ENCODE measurements at places on chromosomes 12 and 14.
A peak's percentile ranks its signal among the peaks of the same experiment; 100 is the strongest.

GRCh38 chr12:25977047-25977446, 18.6 kb downstream of the RASSF8 start:
- DNase-seq: no peak

DNA sequence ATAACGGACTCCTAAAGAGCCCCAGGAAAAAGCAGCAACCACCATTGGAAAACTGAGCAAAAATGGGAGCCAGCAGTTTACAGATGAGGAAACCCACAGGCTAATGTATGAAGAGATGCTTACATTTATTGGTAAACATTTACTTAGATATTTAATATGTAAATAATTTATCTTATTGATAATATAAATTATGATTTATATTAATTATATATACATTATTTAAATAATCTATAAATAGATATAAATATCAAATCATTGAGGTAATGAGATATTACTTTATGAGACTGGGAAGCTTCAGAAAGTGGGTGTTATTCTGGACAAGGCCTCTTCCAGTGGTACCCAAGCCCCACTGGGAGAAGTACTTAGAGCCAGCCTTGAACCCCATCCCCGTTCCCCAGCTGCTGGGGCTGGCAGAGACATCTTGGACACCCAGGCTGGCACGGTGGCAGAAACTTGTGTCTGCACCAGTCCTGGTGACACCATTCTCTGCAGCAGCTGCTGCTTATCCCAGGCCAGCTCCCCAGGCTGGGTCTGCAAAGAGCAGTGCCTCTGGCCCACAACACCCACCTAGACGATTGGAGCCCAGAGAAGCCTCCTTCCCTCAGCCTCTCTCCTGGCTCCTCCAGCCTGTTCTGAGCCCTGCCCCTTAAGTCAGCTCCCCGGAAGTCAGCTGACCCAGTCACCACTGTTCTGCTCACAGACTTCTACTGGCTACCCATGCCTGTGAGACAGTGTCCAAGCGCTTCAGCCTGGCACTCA, 25.9 kb downstream of the ISCA2 start:
- DNase-seq: no peak

- no peak for DNase-seq
Measured at GRCh38 chr12:55065535-55065934, 45.8 kb downstream of the NEUROD4 start.

DNA sequence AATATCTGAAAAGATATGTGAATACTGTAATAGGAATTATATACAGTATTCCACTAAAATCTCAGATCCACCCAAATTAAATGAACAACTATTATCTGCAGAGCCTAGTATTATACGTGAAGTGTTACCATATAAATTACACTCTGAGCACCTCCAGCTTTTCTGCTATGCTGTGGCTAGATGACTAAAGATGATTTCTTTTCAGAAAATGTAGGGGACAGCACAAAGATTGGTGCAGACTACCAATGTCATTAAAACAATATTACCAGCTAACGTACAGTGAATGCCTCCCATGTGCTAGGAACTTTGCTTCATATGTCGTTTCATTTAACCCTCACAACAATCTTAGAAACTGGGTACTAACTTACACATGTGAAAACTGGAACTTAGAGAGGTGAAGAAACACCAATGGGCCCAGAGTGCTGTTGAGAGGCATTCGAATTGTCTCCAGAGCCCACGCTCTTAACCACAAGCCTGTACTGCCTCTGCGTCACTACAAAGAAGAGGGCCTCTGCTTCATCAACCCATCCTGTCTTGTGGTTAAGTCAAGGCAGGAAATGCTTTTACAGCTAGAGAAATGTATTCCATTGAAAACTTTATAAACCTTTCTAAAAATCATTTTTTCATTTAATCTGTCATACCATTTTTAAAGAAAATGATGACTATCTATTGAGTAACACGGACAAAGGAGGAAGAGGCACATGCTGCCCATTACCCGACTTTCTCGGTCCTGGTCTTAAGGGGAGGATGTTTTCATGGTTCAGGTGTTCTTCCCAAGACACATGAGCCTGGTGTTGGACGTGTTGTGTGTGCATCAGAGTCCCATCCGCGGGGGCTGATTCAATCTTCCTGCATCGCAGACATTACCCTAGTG, 1.3 kb downstream of the GPR65 start:
- DNase-seq: no peak

DNA sequence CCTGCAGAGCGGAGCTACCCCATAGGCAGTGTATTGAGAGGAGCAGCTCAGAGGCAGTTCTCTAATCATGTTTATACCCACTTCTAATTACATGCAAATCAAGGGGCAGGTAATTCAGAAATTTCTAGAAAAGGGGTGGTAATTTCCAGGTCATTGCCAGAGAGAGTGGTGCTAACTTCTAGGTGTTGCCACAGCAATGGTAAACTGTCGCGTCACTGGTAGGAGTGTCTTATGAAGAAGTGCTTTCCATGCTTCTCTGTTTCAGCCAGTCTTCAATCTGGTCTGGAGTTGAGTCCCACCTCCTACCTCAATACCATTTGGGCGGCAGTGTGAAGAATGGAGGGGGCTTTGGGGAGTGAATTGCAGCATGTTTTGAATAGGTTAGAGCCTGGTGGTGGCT, 8.5 kb upstream of the AMN1 start:
- DNase-seq: no peak

DNA sequence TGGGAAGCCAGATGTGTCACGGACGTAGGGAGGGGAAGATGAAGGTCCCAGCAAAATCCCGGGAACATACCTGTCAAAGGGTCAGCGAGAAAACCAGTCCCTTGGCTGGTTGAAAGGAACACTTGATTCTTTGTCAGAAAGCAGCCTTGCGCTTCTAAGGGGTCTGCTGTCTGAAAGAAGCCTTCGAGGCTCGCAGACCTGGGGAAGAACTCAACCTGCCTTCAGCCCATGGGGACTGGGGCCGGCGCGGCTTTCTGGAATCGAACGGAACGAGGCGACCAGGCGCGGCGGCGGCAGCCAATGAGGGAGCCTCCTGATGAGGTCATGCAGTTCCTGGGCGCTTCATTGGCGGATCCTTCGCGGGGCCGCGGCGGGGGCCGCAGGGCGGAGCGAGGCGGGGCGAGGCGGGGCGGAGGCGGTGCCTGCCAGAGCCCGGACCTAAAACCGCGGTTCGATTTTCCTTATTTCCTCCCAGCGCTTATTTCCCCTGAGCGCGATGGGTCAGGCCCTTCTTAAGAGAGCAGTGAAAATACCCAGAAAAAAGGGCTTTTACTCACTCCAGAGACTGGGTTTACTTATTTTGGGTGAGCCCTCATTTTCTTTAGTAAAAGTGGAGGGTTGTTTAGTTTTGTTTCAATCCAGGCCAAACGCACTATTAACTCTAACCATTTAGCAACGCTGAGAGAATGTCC, 11.8 kb upstream of the TTC7B start:
- DNase-seq: peak; percentile 88

GRCh38 chr14:38901791-38902190, 201.2 kb downstream of the SEC23A start:
- DNase-seq: no peak

DNA sequence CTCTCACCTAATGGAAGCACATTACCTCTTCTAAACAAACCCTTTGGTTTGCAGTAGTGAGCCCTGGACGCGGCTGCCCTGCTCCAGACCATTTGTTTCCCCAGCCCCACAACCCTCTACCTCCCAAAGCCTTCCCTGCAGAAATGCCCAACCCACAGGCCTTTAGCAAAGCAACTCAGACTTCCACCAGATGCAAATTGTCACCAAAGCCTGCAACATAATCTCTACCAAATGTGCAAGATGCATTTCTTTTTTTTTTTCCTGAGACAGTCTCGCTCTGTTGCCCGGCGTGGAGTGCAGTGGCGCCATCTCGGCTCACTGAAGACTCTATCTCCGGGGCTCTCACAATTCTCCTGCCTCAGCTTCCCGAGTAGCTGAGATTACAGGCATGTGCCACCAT, 56.2 kb downstream of the VWF start:
- DNase-seq: no peak

- DNase-seq: no peak
Measured at GRCh38 chr14:67385618-67386017, 25.5 kb downstream of the EIF2S1 start.

DNA sequence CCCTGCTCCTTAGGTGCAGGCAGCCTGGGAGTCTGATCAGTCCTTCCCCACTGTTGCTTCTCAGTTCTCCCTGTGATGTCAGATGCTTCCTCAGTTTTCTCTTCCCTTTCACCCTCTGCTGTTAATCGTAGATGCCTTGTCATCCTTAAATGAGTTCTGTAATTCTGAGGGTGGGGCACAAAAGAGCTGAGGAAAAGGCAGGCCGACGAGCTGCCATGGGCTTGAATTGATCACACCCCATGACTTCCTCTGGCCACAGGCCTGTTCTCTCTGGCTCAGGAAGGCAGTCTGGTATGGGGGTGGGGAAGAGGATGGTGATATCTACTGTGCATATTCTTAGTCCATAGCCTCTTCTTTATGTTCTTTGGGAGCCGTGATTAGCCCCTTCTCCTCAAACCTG, 5.2 kb upstream of the AP1G2 start:
- DNase-seq: no peak

GRCh38 chr14:20262642-20263128, 23.6 kb downstream of the OR11H4 start:
- no peak for DNase-seq

- no peak for DNase-seq
Measured at GRCh38 chr12:71694099-71694820, 8.4 kb downstream of the TMEM19 start.

DNA sequence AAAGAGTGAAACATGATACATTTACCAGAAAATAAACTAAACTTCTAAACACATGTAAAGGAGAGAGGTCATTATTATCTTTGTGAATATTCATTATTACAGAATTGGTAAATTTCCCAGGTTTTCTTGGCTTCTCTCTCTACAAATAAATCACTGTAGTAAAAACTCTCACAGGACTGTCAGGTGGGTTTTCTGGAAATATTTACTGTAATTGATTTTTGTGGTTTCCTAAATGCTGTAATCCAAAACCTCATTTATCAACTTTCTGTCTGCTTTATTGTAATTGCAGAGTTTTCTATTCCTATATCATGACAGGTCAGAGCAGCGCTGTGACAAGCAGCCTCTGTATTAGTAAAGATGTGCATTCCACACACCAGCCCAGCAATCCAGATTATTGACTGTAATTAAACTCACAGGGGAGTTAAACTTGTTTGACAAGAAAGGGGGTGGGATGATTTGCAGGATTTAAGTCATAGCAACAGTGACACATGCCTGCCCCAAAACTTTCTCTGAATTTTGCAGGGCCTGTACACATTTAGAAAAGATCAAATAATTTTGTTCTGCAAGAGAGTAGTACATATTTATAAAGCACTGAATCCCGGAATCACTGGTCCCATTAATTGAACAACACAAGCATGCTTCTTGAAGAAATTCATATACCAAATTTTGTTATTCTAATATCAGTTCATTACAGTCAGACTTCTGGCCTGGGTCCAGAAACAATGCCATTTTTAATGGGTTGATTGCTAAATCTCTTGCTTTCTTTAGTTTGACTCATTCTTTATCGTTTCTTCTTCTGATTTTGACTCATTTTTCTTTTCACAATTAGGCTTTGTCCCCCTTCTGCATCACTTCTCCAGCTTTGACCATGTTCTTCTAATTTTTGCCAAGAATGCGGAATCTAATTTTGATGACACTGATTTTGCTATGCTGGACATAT, 42.2 kb downstream of the PTPRO start:
- DNase-seq: no peak

DNA sequence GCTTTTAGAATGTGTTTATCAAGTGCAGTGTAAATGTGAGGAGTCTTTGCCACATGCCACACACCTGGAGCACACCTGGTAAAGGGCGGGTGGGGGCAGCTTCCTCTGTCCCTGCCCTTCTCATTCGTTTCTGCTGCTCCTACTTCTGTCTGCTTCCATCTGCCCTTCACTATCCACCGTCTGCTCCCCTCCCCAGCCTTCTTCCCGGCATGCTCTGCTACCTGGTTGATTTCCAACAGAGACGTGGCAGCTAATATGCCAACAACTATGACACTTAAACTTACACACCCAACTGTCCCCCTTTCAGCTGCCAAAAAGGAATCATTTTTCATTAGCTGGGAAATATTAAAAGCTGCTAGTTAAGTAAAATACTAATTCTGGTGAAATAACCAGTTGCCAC, 9.1 kb upstream of the CARMIL3 start:
- no peak for DNase-seq

- no peak for DNase-seq
Measured at GRCh38 chr12:123097561-123098084, 53.3 kb downstream of the PITPNM2 start.

GRCh38 chr14:92513204-92513965, at the start of gene RIN3:
Gene RIN3 (plus strand): TSS chr14:92513781. CDS start chr14:92513933, 152 bp downstream.
- peak; percentile 61 for DNase-seq

DNA sequence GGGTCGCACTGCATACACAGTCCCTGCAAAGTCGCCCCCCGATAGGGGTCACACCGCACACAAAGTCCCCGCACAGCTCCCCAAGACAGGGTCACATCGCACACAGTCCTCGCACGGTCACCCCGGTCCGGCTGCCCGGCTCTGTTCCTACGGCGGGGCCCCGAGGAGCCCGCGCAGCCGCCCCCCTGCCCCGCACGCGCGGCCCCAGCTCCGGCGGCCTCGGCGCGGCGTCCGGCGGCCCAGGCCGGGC, 300 bp downstream of the SSH1 start:
- DNase-seq: no peak

- no peak for DNase-seq
Measured at GRCh38 chr12:62800707-62801400, 134.1 kb downstream of the PPM1H start.

DNA sequence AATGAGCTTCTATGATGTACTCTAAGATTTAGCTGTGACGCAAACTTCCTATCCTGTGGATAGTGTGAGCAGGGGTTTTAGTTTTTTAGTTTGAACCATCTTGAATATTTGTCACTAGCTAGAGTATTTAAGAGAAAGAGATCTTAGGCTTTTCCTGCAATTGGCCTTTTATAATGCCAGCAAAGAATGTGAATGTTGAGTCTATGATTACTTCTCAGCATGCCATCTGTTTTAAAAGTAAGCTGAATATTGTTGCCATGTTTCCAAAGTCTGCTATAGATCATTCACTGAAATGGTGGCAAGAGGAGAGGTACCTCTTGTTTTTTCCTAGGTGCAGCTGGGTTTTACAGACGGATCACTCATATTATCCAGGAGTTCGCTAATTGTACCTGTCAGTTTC, 1783.6 kb upstream of the FLRT2 start:
- DNase-seq: no peak

GRCh38 chr14:83988275-83988674, 1541.7 kb upstream of the FLRT2 start:
- DNase-seq: no peak

DNA sequence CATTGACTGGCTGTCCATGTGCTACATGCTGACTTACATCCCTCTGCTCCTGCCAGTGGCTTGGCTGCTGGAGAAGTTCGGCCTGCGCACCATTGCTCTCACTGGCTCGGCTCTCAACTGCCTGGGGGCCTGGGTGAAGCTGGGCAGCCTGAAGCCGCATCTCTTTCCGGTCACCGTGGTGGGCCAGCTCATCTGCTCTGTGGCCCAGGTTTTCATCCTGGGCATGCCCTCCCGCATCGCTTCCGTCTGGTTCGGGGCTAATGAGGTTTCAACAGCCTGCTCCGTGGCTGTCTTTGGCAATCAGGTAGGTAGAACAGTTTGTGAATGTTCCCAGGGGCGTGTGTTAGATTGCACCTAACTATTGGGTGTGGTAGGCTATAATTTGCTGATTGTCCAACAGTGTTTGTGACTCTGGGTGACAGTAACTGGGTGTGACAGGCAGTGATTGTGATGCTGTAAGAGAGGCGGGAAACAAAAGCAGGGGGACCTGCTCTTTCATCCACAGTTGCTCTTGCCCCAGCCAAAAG, 981 bp downstream of the FLVCR2 start:
- no peak for DNase-seq

- no peak for DNase-seq
Measured at GRCh38 chr14:53964249-53964648, 7.6 kb upstream of the BMP4 start.

All from activated B cell treated with CpG ODN at 0.5 μM for 24 hours (primary cell).